ENCODE measurements at places on chromosomes 1 and 21.

DNA sequence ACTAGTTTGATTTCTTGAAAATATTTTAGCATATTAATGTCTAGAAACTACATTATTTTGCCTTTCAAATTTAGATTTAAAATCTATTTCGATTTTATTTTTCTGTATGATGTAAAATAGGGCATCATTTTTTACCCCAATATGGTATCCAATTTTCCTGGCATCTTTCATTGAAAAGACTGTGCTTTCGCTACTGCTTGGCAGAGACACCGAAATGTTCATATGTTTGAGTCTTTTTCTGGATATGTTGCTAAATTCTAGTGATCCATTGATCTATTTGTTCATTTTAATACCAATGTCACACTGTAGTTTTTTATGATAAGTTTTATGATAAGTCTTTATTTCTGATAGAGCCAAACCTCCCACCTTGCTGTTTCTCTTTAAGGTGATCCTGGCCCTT lies 24.3 kb downstream of the ST6GALNAC3 start:
- no peak for DNase-seq

GRCh38 chr1:234965111-234965510 lies 163.5 kb downstream of the TOMM20 start:
- no peak for DNase-seq

DNA sequence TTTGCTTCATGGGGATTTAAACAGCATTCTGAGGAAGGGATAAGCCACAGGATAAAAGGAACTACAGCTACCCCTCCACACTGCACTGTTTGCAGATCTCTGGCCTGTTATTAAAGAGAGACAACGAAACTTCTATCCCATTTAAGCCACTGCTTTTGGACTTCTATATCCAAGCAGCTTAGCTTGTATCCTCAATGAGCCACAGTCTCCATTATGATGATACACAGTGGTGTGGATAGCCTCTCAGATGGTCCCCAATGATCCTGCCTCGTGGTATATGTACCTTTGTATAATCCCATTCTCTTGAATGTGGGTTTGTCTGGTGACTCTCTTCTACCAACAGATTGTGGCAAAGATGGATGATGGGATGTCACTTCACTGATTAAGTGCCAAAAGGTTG lies 36.0 kb upstream of the MARK1 start:
- DNase-seq, result no peak

DNA sequence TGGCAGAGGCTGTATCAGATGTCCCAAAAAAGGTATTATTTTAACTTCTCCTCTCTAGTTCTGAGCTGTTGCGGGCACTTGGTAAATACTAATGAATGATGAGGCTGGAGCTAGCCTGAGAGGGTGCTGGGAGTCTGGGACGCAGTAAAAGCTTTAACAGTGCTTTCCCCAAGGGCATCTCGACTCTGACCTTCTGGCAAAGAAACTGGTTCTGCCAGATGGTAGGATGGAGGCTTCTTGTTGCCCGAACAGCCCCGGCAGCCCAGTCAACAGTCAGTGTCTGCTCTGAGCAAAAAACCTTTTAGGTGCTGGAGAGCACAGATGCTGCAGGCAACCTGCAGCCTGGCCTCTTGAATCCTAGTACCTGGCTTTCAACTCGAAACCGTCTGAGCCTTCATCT lies 2.5 kb upstream of the PNRC2 start:
- no peak for DNase-seq

GRCh38 chr21:28421716-28422524 lies 570.8 kb downstream of the LTN1 start:
- DNase-seq, result no peak

- DNase-seq, result no peak
These were observed 145.5 kb upstream of the PLD5 start for GRCh38 chr1:242670019-242670418.

DNA sequence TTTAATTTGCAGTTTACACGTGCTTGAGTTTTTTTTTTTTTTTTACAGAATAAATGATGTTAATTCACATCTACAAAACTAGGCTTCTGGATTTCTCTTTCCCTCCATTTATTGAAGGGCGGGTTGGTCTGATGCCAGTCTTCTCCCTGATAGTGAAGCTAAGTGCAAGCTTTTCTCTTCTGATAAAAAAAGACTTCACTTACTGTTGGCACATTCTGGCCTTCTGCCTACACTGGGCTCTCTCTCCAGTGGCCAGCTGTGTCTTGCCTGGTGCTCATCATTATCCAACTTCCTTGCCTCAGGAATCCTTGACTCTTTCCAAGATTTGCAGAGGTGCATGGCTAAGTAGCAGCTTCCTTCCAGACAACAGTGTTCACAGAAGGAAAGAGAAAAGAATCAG lies 7.6 kb upstream of the RAP1A start:
- no peak for DNase-seq
